Stimulated activated effector memory CD8-positive, alpha-beta T cell treated with anti-CD3 and anti-CD28 coated beads, Interleukin-12 subunit alpha, Interleukin-12 subunit beta, amount 100 ng/mL, for 72 hours (primary cell): ENCODE measurements at places on chromosomes 3 and 15.

- DNase-seq: no peak
Measured at GRCh38 chr3:129010310-129010956, 9.3 kb downstream of the EFCC1 start.

GRCh38 chr3:187694801-187695200 lies 7.6 kb downstream of the RTP2 start:
- no peak for DNase-seq

DNA sequence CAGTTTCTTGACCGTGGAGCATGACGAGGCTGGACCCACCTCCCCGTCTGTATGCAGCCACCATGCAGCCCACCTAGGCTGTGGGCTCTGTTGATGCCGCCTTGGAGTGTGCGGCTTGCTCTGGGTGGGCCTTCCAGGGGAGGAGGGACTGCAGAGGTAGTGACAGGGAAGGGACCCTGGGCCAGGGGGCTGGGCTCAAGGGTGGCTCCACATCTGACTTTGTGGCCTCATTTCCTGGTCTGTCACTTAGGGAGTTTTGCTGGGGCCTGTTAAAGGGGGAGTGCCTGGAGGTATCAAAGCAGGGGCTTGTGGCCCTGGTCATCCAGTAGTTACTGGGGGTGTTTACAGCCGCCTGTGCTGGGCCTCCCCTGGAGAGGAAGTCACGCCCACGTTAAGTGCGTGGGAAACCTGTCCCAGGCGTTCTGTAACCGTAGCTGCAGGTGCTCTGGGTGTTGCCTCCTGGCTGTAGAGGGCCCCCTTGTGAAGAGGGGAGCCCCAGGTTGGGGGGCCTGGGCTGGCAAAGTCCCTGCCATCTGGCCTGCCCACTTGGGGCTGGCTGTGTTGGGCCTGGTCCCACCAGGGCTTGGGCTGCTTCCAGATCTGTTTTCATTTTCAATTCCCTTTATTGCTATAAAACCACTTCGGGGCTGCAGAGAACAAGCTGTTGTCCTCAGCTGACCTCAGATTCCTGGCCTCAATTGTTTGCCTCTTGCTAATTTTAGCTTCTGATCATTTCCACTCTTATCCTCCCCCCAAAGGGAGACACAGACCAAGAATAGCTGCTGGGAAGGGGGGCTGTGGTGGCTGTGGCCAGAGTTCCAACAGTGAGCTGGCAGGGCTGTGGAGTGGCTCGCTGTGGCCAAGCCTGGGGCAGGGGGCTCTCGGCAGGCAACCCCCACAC lies 26.5 kb downstream of the KLF13 start:
- no peak for DNase-seq

DNA sequence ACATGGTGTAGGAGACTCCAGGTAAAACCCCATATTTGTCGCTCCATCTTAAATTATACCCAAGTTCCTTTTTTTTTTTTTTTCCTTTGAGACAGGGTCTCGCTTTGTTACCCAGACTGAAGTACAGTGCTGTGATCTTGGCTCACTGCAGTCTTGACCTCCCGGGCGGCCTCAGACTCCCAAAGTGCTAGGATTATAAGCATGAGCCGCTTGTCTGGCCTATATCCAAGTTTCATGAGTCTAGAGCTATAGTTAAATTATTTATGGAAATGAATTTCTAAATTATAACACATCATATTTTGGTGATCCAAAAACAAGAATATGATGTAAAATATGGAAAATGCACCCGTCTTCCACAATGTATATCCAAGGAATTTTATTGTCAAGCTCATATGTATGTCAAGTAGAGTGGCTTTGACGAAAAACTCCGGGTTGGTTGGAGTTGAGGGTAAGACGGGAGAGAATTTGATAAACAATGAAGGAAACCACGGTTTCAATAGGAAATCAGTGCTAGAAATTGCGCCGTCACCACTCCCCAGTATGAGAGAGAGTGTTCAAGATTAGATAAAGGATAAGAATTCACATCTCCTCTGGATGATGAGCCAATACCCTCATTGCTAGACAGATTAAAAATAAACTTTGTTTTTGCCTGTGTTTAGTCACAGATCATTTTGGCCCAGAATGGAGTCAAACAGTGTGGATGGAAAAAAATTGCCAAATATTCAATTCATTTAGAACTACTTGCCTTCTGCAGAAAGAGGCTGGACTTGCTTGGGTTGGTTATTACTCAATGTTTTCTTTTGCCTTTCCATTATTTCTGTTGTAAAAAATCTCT lies 209.2 kb upstream of the NR2F2 start:
- DNase-seq: no peak

DNA sequence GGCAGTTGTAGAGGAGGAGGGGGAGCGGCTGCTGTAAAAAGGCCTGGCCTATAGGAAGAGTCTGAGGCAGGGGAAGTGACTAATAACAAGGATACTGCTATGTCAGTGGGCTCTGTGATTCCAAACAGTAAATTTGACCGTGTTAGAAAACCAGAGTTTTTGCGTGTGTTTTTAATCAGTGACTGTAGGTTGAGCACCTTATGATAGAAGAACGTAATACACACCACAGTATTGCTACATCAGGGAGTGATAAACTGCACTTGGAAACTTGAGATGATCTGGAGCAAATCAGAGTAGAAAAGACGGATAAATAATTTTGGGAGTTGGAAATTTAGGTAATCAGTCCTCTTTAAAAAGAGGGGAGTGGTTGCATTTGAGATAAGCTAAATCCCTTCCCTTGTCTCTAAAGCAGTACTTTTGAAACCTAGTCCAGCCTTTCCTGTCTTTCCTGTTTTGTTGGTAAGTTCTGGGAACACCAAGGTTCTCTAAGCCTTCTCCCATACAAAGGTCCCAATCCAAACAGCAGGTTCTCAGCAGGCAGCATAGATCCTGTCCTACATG lies 130.5 kb upstream of the NR2E3 start:
- no peak for DNase-seq

DNA sequence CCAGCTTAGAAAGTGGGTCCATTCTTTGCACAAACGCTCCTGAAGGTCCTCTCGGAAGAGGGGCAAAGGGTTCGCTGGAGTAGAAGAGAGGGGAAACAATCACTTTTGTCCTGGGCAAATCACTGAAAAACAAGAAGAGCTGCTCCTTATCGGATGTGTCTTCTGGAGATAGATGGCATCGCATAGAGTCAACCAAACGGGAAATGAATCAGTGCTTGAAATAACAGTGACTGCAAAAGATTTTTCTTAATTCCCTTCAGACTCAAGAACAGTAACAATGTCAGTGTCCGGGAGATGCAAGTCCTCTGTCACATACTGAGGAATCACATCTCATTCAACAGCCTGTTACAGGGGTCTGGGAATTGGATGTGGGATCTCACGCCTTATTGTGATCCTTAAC lies 78.8 kb upstream of the PCSK6 start:
- no peak for DNase-seq

- no peak for DNase-seq
Measured at GRCh38 chr3:77799278-77799677, 759.4 kb downstream of the ROBO2 start.

DNA sequence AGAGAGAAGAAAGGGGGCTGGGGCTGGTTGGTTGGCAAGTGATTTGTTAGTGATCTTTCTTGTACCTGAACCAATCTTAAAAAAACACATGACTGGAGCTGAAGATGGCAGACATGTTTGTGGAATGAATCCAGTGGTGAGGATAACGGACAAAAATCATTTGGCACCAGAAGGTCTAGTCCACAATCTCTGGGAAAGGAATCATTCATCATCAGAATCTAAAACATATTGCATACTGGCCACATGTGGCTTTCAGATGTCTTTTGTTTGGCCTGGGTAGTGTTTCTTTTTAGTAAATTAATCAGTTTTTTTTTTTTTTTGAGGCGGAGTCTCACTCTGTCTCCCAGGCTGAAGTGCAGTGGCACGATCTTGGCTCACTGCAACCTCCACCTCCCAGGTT lies 5.0 kb downstream of the NEK11 start:
- no peak for DNase-seq

- DNase-seq: no peak
Measured at GRCh38 chr3:190336516-190337189, 14.4 kb upstream of the CLDN1 start.

DNA sequence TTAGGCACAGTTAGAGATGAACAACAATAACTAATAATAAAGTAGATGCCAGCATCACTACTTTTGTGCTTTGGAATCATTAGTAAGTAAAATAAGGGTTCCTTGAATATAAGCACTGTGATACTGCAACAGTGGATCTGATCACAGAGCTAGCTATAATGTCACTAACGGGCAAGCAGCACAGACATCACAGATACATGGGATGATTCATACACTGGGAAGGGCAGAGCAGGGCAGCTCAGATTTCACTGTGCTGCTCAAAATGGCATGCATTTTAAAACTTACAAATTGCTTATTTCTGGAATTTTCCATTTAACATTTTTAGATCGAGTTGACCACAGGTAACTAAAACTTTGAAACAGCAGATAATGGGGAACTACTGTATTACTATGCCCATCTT lies 476.6 kb downstream of the FHIT start:
- no peak for DNase-seq

- DNase-seq: no peak
Measured at GRCh38 chr15:22839046-22839695, 705 bp downstream of the NIPA2 start.

DNA sequence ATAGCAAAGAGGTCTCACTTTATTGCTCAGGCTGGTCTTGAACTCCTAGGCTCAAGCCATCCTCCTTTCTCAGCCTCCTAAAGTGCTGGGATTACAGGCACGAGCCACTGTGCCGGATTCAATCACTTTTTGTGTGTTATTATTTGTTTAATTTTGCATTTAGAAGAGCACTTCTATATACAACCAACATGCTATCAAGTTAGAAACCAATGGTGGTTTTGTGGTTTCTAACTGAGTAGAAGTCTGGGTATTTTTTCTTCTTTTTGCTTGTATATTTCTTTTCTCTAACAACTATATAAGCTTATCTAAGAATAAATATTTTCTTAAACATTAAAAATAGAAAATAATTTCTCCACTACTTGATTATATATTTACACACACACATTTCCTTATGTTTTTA lies 86.7 kb downstream of the PEAK1 start:
- no peak for DNase-seq

DNA sequence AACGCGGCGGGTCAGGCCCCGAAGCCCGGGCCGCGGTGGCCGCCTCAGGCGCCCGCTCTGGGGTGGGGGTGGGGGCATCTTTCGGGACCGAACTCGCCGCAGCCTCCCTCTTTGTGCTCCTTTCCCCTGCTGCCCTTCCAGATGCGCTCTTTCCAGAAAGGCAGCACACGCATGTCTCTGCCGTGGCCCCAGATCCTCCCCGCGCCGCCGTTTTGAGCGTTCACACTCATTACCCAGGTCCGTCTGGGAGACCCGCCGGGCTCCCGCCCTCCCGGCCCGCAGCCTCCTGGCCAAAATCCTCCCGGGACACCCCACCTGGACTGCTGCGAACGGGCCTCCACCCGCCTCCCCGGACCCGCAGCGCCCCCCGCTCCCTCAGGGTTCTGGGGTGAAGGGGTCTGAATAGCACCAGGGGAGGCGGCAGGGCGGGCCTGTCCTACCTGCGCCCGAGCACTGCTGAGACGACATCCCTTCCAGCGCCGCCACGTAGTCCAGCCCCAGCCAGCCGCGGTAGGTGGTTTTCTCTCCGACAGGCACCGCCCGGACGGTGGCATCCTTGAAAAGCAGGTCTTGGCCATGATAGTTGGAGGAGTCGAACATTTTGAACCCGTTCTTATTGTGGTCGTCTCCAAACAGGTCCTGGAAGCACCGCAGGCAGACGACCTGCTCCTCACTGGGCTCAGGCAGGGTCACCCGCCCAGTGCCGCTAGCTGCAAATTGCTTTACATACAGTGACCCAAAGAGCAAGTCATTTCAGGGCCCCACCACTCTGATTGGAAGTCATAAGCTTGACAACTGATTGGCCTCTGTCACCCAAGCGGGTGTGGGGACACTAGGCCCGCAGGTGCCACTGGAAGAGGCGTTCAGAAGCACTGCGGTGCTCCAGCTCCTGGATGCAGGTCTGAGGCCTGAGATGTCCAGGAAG lies 25.9 kb downstream of the MELTF start:
- no peak for DNase-seq

DNA sequence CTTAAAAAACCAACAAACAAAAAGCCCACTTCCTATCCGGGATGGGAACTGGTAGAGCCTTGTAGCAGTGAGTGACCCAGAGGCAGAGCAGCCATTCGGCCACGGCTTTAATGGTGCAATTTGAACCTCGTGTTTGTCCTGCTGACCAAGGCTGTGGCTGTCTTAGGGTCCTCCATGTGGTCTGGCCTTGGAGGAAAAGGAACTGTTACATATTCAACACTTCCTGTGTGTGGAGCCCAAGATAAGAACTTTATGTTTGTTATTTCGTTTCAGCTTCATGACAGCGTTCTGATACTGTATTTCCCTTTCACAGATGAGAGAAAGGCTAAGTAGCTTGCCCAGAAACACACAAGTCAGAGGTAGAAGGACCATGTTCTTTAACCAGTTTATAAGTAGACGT lies 269.8 kb downstream of the SV2B start:
- DNase-seq: no peak

DNA sequence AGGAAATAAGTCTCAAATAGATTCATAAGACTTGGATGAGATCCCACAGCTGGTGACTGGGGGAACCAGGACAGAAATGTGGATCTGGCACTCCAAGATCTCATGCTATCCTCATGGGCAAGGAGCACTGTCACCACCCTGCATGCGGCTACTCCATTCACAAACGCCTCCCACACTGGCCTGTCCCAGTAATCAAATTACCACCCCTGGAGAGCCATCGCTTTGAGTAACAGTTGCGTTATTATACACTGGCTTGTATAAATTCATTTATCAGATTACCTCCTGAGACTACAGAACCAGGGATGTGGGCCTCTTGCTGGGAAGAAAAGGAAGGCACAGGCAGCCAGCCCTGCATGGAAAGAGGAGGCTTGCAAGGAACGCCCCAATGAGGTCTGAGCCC lies 27.9 kb upstream of the SLC25A36 start:
- no peak for DNase-seq

DNA sequence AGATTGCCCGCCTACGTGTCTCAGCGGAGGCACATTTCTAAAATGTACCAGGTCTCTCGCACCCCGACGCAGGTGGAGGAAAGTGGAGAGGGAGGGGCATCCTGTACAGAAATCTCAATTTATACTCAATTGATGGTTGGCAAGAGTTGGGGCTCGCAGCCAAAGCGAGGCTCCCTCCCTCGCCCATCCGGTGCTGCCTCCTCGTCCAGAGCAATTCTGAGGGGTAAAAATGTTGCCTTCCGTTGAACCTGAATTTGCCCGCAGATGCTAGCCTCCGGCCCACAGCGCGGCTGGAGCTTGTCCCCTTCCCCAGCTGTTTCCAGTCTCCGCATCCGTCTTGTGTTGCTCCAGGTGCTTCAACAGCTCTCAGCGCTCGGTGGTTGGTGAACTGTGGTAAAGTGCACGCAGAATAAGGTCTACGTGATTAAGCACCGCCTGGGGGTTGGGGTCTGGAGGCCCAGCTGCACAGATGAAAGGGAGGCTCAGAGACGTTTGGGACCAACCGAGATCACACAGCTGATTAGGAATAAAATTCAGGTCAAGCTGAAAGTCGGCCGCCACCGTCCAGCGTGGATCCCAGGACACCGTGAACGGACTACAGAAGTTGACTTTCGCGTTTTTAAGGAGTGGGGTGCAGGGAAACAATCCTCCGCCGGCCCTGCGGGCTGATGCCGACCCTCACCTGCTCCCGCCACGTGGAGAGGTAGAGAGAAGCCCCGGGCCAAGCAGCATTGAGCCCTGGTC lies 846 bp upstream of the POLG start:
- DNase-seq: no peak

- DNase-seq: no peak
Measured at GRCh38 chr3:115280506-115280905, 133.4 kb upstream of the ZBTB20 start.

GRCh38 chr3:52890735-52891134 lies 6.6 kb downstream of the STIMATE start:
- DNase-seq: peak; percentile 64
